Stimulated activated CD8-positive, alpha-beta memory T cell treated with anti-CD3 and anti-CD28 coated beads, Interleukin-2, amount 100 ng/mL, for 1 hour (primary cell): ENCODE measurements at places on chromosomes 6 and 20.

- DNase-seq: no peak
These were observed 169.1 kb upstream of the CST7 start for GRCh38 chr20:24779946-24780345.

- DNase-seq: no peak
These were observed 31.3 kb upstream of the ZSCAN23 start for GRCh38 chr6:28474441-28475219.

DNA sequence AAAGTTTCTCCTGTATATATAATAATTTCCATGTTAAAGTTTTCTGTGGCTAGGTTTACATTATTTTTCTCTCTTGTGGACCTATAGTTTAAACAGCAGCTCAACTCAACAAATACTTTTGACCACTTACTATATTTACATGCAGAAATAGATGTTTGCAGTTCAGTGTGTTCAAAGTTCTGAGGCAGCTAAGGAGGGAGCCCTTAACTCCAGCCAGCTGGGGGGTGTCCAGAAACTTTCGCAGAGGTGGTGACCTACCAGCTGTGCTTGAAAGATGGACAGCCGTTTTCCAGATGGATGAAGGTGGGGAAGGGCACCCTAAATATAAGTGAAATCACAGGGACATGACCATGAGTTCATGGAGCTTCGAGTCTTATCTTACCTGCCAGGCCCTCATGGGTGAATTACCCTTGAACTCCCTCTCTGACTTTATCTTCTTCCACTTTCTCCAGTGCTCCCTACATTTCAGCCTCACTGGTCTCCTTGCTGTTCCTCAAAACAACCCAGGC lies 33.4 kb downstream of the DHX35 start:
- no peak for DNase-seq

DNA sequence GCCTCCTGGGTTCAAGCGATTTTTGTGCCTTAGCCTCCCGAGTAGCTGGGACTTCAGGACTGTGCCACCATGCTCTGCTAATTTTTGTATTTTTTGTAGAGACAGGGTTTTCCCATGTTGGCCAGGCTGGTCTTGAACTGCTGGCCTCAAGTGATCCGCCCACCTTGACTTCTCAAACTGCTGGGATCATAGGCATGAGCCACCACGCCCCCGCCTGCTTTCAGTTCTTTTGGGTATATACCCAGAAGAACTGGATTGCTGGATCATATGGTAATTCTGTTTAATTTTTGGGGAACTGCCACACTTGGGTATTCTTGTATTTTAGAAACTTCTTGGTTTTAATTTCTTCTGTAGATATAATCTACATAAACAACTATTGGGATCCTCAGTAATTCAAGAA lies 17.0 kb downstream of the CDS2 start:
- DNase-seq: no peak

DNA sequence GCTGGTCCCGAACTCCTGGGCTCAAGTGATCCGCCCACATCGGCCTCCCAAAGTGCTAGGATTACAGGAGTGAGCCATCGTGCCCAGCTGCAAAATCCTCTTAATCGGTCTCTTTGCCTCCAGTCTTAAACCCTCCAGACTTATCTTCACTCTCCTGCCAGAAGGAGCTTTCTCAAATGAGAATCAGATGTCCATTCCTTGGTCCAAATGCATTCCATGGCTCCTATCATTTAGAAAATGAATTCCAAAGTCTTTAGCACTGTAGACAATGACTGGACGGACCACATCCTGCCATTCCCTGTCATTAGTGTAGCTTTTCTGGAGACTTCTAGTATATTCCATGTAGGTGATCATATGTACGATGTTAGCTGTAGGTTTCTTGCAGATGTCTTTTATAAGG lies 141.9 kb downstream of the ID4 start:
- DNase-seq: no peak

DNA sequence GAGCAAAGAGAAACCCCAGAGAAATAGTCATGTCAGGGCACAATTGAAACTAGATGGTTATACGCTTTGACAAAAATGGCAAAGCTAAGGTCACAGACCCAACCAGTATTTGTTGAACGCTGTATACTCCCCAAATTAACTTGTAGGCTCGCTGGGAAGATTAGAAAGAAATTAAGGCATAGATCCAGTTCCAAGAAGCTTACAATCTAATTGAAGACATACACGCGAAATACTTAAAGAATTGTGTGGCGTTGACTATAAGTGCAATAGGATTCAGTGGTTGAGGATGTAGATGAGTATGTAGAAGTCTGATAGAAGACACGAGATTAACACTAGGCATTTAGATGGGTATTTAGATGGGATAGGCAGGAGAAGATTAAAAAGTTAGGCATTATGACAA lies 525 bp downstream of the FAM229B start:
- no peak for DNase-seq

DNA sequence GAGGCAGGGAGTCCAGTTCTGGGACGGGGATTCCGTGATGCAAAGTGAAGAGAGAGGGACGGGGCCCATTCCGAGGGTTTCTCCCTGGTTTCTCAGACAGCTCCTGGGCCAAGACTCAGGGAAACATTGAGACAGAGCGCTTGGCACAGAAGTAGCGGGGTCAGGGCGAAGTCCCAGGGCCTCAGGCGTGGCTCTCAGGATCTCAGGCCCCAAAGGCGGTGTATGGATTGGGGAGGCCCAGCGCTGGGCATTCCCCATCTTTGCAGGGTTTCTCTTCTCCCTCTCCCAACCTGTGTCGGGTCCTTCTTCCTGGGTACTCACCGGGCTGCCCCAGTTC lies 35.9 kb upstream of the HLA-G start:
- DNase-seq: no peak

- DNase-seq: no peak
These were observed 2.6 kb downstream of the NCOA5 start for GRCh38 chr20:46087161-46087560.
